ENCODE measurements at places on chromosomes 2 and 18.

- no peak for DNase-seq
These were observed 264.8 kb downstream of the SLC8A1 start for GRCh38 chr2:40187054-40187453.

GRCh38 chr2:120238728-120239487, 13.7 kb upstream of the RALB start:
- DNase-seq, result no peak

GRCh38 chr2:168907940-168908662, 7.0 kb downstream of the G6PC2 start:
- no peak for DNase-seq

DNA sequence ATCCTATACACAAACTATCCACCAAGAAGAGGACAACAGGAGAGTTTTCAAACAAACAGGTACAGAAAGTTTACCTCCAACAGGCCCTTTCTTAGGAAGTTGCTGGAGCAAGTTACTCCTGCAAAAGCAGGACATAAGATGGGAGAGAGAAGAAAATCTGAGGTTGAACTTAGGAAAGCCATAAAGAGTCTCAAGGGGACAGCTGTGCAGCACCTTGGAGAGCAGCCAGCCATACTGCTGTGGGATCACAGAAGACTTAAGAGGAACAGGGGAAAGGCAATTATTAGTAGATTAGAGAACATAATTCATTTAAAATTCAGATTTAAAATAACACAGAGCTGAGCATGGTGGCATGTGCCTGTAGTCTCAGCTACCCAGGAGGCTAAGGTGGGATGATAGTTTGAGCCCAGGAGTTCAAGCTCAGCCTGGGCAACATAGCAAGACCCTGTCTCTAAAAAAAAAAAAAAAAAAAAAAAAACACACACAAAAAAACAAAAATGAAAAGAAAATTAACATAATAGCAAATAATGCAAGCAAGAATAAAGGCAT, 148.1 kb upstream of the SIX3 start:
- no peak for DNase-seq

GRCh38 chr2:197080578-197081216, 154.2 kb upstream of the PGAP1 start:
- no peak for DNase-seq

- no peak for DNase-seq
These were observed 9.6 kb upstream of the AQP4 start for GRCh38 chr18:26875040-26875654.

GRCh38 chr18:61587865-61588264, 254.6 kb downstream of the CDH20 start:
- DNase-seq, result no peak

DNA sequence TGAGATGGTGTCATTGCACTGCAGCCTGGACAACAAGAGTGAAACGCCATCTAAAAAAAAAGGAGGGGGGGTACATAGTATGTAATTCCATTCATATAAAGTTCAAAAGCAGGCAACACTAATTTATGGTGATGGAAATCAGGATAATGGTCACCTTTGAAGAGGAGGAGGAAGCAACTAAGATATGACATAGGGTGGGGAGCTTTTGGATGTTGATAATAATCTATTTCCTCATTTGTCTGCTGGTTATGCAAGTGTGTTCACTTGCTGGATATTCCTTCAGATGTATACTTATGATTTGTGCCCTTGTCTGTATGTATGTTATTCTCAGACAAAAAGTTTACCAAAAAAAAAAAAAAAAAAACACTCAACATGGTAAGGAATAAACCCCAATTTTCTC, 28.6 kb upstream of the ATIC start:
- no peak for DNase-seq

- DNase-seq, result no peak
These were observed 25.7 kb downstream of the ADI1 start for GRCh38 chr2:3493615-3494007.

GRCh38 chr18:45046961-45047360, 366.3 kb downstream of the SETBP1 start:
- no peak for DNase-seq

- DNase-seq, result no peak
These were observed 20.5 kb downstream of the RAD51AP2 start for GRCh38 chr2:17497718-17498117.

DNA sequence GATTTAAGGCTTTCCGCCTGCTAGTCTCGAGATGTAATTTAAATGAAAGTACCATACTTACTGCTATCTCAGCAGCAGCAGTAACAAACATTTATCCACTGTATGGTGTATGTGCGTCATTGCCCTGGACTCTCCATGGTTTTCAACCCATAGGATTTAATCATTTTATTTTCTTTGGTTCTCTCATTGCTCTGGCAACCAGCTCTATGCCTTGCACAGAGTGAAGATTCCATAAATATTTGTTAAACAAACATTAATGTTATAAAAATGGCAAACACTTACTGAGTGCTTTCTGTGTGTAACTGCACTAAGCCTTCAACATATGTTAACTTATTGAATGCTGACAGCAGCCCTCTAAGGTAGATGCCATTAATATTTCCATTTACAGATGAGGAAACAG, 1.3 kb upstream of the LMAN1 start:
- no peak for DNase-seq

- DNase-seq, result no peak
These were observed 2.3 kb upstream of the PLCD4 start for GRCh38 chr2:218605432-218605831.

DNA sequence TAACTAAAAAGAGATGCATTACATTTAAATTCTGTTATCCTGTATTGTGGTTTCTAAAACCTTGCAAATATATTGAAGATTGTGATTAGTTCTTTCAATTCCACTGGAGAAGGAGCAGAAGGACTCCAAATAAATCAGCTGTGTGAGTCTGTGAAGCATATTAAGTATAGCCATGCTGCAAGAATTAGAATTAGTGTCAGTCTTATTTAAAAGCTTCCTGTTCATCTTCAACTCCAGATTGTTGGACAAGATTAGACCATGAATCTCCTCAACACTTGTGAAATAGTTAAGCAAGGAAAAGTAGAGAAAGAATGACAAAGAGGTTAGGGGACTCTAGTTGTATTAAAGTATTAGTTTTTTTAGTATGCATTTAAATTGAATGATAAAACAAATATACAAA, 92.5 kb upstream of the LRP1B start:
- DNase-seq, result no peak
